ENCODE measurements at places on chromosomes 3 and 15.

- no peak for DNase-seq
These were observed 85.5 kb downstream of the CCNL1 start for GRCh38 chr3:157074490-157074889.

- no peak for DNase-seq
These were observed 14.6 kb downstream of the CAPN7 start for GRCh38 chr3:15220661-15221060.

- DNase-seq = peak; percentile 88
These were observed 848 bp upstream of the CADPS start for GRCh38 chr3:62876064-62876463.

DNA sequence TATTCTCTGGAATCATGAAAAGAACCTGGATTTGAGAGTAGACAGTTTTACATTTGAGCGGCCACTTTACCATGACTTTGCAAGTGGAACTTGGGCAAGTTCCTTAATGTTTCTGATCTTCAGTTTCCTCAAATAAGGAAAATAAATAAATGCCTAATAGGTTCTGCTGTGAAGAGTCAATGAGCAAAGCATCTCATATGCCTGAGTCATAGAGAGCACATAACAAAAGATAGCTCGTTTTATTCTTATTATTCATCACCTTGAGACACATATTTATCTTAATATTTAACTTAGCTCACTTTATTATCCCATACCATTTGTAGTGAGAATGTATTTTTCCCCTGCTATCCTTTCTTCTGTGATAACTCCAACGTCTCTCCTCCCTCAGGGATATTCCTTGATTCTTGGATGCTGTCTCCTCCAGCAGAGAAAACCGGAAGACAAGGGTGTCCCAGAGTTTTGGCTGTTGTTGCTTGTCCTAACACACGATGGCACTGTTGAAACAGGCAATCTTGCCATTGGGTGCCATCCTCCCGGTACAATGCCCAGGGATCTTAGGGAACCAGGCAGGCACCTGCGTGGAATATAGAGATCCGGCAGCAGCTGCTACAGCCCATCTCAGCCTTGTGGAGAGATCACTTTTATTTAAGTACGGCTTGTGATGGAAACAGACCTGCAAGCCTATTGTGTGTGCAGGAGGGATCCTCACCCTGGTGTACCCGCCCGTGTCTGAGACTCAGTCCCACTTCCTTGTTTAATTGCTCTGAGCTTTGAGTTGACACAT, 33.3 kb upstream of the VPS33B start:
- DNase-seq = peak; percentile 63

GRCh38 chr3:65170390-65171042, 482.7 kb upstream of the ADAMTS9 start:
- no peak for DNase-seq

- no peak for DNase-seq
These were observed 18.7 kb downstream of the CTSH start for GRCh38 chr15:78925956-78926743.

Data from nephron progenitor cell (in vitro differentiated cells).